ENCODE measurements at places on chromosomes 6 and 20. TPM values are rescaled to one million over a fixed set of nuclear protein-coding genes. Genes with fewer than 3 reads are reported as not detected.

Gene SAMD3
- total RNA-seq, result not detected

Gene GLP1R
- not detected for total RNA-seq

Gene TMEM14A
- 25.7 TPM for total RNA-seq

Gene TTK
- 22.0 TPM for total RNA-seq

Gene OR2H2
- not detected for total RNA-seq

Gene HLA-DQA1
- total RNA-seq, result not detected

Gene CDKAL1
- 9.3 TPM for total RNA-seq

Gene KIF25
- total RNA-seq, result 0.56 TPM
